ENCODE measurements at places on chromosomes 1 and 21.

GRCh38 chr1:167092653-167093052, 1.2 kb upstream of the STYXL2 start:
- DNase-seq: no peak

GRCh38 chr1:31644560-31645273, at the start of gene PEF1:
Gene PEF1, minus strand, starts transcription at chr1:31644876. Its CDS starts 12 bp downstream, at chr1:31644864.
- DNase-seq: peak; percentile 98

- DNase-seq: no peak
Observed at GRCh38 chr1:27856561-27857343, 15.6 kb upstream of the THEMIS2 start.

- DNase-seq: peak; percentile 96
Observed at GRCh38 chr1:115227346-115228082, 110.5 kb downstream of the NGF start.

DNA sequence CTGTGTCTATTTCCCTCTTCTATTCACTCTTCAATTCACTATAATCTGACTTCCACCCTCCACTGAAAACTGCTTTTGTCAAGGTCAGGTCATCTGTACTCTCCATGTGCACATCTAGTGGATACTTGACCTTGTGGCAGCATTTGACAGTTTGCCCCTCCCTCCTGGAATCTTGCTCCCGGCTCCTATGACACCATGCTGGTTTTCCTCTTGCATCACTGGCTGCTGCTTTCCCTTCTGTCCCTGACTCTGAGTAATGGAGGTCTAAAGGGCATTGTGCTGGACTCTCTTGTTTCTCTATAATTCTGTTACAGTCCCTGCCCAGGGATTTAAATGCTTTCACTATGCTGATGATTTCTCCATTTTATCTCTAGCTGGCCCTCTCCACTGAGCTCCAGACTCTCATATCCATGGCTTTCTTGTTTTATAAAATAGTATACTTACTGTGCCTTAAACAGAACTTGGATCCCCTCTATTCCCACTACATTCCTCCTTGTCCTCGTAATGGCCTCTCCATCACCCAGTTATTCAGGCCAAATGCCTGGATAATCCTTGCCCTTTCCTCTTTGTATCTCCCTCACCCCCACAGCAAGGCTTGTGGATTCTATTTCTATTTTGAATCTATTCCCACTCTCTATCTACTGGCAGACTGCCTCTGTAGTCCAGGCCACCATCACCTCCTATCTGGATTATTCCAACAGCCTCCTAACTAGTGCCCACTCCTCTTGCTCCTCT, 36.8 kb upstream of the PODN start:
- peak; percentile 26 for DNase-seq

- no peak for DNase-seq
Observed at GRCh38 chr1:94954263-94955220, 27.6 kb upstream of the CNN3 start.

GRCh38 chr1:153663211-153663610, 4.7 kb downstream of the SNAPIN start:
- DNase-seq: peak; percentile 23

DNA sequence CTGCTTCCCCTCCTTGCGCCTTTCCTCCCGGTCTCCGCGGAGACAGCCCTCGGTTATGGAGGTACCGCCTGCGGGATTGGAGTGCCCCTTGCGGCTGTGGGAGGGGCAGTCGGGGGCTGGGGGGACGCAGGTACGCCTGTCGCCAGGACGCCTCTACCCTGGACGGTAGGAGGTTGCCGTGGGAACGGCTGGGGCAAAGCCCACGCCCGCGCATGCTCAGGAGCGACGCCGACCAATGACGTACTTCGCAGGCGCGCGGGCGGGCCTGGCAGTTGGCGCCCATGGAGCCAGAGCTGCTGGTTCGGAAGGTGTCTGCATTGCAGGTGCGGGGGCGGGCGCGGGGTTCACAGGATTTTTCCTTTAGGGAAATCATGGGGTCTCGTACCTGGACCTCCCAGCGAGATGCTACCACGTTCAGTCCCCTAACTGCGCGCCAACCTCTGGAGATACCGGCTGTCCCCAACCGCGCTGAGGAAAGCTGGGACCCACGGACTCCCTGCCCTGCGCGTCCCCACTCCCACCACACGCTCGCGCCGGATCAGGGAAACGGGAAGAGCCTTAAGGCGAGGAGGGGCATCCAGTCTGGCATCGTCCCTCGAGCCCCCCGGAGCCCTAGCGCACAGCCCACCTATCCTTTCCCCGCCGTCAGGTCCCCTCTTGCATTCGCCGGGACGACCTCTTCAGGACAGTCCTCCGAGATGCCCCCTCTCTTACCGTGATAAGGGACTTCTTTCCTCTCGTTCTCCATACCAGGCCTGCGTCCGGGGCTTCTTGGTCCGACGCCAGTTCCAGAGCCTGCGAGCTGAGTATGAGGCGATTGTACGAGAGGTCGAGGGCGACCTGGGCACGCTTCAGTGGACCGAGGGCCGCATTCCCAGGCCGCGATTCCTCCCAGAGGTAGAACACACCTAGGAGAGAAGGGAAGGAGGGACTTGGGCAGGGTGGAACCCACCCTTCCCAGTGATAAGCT, at the start of gene IQCC:
TSS of gene IQCC (plus strand) at position 271 of the 970 bp plus-strand sequence. CDS start at position 282, 11 bp downstream.
- DNase-seq: peak; percentile 77

DNA sequence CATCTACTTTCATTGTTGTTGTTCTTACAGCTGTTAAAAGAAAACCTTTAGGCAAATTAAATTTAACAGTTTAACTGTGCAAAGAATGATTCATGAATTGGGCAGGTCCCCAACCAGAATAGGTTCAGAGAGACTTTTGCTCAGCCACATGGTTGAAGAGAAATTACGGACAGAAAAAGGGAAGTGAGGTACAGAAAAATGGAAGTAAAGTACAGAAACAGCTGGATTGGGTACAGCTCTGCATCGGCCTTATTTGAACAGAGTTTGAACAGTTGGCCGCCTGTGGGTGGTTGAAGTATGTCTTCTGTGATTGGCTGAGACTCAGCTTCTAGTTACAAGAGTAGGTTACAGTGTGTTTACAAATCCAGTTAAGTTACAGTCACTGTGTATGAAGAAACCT, 210.1 kb downstream of the FGGY start:
- peak; percentile 39 for DNase-seq

DNA sequence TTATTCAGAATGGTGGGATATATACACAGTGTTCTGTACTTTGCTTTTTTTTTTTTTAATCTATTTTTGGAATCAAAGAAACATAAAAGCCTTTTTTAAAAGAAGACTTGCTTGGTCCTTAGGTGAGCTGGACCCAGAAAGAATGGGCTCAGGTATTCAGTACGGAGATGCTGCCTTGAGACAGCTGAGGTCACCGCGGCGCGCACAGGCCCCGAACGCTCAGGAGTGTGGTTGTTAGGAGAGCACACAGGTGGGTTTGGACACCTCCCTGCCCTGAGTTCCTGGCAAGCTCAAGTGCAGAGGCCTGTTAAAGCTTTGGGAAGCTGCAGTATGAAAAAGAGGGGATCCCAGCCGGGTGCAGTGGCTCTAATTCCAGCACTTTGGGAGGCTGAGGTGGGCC, 31.8 kb downstream of the RAB4A start:
- DNase-seq: no peak

DNA sequence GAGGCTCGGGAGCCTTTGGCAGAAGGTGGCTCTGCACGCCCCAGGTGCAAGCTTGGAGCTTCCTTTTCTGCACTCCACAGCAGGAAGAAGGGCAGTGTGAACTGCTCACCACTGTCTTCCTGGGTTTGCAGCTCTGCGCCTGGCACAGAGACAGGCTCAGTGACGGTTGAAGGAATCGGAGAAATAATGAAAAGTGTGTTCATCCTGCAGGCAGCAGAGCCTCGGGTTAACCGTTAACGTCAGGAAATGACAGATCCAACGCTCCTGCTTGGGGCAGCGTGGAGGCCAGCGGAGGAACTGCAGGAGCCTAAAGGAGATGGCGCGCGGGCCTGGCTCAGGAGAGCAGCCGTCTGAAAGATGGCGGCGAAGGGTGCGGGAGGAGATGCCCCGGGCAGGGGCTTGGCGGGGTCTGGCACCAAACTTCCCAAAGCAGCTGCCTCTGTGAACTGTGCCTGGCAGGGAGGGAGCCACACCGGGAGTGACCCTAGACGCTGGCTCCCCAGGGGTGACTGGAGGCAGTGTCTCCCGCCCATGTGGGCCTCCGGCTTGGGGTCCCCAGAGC, 10.9 kb upstream of the SAMD11 start:
- DNase-seq: no peak

DNA sequence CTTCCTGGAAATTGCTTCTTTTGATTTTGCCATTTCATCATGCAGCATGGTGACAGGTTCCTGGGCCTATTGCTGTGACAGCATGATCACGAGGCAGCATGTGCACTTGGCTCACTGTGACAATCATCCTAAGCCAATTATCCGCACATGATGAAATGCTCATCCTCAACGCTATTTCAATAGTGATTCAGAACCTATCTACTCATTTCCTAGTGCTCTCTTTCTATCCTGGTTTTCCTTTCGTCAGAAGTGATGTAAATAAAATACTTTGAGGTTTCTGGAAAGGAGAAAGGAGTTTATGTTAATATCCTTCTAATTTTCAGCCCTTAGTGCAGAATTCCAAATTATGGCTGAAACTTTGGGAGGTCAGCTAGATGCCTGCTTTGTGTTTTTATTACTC, 110.6 kb upstream of the ADAMTS5 start:
- DNase-seq: no peak

GRCh38 chr1:54341763-54342162, 64.4 kb downstream of the SSBP3 start:
- DNase-seq: no peak

- peak; percentile 33 for DNase-seq
Observed at GRCh38 chr21:32055305-32055704, 182.5 kb downstream of the HUNK start.

DNA sequence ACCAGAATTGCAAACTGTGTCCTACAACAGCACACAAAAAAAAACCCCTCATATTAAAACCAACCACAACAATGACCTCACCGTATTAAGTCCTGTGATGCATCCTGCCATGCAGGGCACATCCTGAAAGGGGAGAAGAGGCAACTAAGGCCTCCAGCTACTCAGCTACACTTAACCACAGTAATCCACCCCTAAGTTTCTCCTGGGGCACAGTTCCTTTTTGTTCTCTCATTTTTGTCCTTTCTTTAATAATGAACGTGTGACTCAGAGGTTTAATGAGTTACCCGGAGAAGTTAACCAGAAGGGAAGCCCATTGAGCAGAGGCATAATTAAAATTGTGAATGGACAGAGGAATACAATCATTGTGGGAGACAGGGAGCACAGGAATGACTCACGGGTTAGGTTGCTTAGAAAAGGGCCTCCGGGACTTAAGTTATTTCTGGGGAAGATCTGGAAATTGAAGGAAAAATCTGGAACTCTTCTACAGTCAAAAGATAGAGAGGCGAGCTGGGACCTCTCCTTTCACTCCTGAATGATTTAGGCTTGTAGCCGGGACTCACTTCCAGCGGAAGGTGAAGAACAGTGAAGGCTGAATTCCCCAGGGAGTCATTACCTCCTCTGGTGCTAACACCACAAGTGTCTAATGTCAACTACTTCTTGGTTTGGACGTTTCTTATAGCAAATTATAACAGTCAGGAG, 36.9 kb upstream of the HIVEP3 start:
- peak; percentile 92 for DNase-seq

Measured in fibroblast of skin of abdomen (primary cell).